ENCODE measurements at places on chromosomes 6 and 20.
A peak's percentile ranks its signal among the peaks of the same experiment; 100 is the strongest.

- no peak for DNase-seq
Observed at GRCh38 chr6:11292091-11292490, 59.6 kb upstream of the NEDD9 start.

GRCh38 chr6:4157506-4157905 lies 22.1 kb upstream of the ECI2 start:
- DNase-seq, result no peak

- no peak for DNase-seq
Observed at GRCh38 chr6:13272131-13273046, 55.9 kb downstream of the TBC1D7 start.

GRCh38 chr6:154140743-154141142 lies 101.7 kb downstream of the OPRM1 start:
- no peak for DNase-seq

DNA sequence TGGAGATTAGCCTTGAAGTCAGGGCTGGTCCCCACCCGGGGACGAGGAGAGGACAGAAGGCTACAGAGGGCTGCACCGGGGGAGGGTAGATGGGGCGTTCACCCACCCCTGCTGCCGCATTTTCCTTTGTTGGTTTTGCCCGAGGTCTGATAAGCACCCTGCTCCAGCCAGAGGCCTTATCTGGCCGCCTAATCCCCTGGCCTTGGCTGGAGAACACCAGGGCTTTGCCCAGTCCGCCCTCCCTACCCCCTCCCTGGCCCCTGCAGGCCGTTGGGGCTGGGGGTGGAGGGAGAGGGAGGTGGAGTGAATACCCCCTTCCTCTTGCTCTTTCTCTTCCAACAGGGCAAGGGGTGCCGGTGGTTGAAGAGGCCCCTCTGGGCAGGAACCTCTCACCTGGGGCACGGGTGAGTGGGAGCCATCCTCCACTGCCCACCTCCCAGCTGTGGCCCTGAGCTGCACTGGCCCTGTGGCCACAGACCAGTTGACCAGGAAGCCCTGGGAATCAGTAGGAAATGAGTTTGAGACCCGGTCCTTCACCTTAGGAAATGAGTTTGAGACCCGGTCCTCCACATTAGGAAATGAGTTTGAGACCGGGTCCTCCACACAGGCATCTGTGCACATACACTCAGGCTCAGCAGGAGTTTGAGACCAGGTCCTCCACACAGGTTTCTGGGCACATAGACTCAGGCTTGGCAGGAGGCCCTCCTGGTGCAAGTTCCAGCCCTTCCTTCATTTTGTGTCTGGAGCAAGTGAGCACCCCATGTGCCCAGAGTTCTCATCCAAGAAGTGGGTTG lies 12.0 kb upstream of the GATA5 start:
- DNase-seq, result no peak

DNA sequence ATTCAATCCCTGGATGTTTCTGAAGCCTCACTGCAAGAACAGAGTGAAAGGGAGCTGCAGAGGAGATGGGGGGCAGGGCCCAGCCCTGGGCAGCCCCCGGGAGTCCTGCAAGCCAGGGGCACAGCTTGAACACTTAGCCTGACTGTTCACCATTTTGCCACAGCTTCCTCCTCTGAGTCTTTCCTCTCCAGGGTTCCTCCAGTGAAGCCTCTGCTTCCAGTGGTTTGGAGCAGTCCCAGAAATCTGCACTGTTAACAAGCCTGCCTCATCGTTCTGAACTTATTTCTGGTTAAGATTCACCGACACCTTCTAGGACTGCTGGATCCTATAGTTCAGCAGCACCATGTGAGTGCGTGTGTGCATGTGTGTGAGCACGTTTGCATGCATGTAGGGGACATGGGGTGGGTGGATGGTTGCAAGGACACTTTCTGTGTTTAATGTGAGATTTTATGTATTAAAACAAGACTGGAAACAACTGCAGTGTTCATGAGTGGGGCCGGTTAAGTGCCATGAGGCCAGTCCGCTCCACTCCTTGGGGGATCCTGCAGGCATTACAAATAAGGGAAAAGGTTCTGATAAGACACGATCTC lies 24.6 kb downstream of the CEBPB start:
- no peak for DNase-seq

DNA sequence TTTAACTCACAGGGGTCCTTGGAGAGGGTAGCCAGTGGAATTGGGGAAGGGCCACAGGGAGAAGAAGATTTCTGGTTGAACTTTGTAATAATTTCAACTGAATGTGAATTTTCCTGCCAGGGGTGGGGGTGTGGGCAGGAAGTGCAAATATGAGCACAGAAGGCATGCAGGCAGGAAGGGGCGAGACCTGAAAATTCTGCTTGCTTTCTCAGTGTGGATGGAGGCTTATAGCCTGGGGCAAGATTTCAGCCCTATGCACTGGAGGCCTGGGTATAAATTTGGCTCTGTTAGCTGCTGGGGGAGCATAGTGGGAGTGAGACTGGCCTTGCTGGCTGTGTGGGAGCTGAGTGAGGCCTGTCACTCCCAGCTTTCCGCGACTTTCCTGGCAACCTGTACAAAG lies 54.4 kb downstream of the PERP start:
- no peak for DNase-seq

DNA sequence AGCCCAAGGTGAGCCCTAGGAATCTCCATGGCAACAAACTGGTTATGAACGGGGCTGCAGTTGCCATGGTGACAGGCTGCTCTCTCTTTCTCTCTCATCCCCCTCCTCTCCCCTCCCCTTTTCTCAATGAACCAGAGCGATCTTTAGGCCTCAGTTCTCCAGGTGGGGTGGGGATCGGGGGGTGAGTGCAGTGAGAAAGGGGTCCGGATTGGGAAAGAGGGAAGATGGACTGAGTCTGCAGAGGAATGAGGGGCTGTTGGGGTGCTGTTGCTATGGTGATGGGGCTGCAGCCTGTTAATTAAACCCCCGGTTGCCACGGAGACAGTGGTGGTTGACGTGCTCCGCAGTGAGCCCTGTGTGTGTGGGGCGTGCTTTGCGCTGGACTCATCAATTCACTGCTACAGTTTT lies 3.6 kb upstream of the SLC12A5 start:
- no peak for DNase-seq

- no peak for DNase-seq
Observed at GRCh38 chr6:150928882-150929281, 63.4 kb downstream of the MTHFD1L start.

DNA sequence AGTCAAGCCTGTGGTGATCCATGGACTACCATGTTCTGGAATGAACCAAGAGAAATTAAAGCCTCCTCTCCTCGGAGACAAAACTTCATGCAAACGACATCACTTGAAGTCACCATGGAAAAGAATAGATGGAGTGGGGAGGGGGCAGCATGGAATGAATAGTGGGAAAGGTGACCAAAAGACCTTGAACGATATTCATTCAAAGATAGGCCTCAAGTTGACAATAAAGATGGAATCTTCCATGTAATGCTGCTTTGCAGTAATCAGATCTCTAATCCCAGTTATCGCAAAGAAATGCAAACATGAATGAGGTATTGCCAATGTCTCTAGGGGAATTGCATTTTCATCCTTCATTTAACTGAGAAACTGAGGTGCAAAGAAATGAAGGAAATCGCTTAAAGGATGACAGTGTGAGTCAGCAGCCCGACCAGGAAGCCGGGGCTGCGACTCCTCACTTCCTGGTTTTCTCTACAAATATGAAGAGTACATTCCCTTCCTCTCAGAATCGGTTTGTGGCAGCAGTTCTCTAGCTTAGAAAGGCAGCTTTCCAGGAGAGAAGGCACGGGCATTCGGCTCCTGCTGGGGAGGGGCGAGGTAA lies 65.6 kb upstream of the RREB1 start:
- no peak for DNase-seq

DNA sequence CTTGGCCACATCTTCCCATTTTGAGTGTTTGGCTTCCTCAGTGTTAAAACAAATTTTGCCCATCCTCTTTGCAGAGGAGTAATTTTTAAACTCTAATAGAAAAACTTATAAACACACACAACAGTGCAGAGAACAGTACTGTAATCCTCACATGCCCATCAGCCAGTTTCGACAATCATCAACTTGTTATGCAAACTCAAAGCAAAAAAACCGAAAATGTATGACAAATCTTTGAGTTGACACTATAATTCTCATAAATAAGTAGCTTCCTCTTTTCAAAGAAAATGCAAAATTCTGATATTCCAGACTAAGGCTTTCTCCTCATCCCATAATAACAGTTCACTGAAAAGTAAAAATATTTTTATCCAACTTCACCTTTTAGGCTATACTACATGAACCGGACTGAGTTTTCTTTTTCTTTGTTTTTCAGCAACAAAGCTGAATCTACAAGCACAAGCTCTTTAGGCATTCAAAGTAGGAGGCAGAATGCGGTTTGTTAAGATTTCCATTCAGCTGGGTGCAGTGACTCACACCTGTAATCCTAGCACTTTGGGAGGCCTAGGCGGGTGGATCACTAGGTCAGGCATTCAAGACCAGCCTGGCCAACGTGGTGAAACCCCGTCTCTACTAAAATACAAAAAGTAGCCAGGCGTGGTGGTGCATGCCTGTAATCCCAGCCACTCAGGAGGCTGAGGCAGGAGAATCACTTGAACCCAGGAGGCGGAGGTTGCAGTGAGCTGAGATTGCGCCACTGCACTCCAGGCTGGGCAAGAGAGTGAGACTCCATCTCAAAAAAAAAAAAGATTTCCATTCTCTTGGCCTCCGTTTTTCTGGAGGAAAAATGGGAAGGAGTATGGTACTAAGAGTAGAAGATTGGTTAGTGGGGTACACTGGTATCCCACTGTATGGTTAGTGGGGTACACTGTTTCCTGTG lies 74.8 kb downstream of the GCNT2 start:
- DNase-seq, result no peak

GRCh38 chr6:74199215-74199915 lies 503.4 kb downstream of the CD109 start:
- DNase-seq, result no peak

- DNase-seq, result no peak
Observed at GRCh38 chr6:88945415-88946008, 17.9 kb downstream of the RNGTT start.

- DNase-seq, result peak; percentile 21
Observed at GRCh38 chr6:158517581-158517980, 42.3 kb upstream of the TMEM181 start.

- DNase-seq, result no peak
Observed at GRCh38 chr20:38649275-38649891, 47.8 kb downstream of the ARHGAP40 start.

DNA sequence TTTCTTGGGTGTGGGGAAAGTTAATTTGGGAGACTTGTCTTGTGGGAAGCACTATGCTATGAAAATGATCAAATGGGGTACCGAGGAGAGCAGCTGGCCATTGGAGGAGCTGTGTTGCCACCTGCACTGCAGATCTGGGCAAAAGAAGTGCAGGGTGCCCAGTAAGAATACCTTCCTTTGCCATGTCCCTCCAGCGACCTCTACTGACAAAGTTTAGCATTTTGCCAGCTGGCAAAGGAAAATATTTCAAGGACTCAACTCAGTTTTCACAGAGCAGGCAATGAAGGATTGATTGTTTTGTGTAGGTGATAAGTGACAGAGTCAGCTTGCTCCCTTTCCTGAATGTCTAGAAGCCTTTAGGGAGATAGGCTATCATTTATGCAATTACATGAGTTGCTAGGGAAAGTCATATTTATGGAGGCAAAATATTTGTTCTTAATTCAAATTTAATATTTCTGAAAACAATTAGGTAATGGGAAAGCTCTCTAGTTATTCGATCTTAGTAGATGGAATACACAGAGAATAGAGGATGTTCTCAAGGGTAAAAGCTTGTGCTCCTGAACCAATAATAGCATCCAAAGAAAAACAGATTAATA lies 118.4 kb downstream of the FARS2 start:
- DNase-seq, result peak; percentile 2

GRCh38 chr20:39871013-39871412 lies 818.0 kb downstream of the MAFB start:
- no peak for DNase-seq

DNA sequence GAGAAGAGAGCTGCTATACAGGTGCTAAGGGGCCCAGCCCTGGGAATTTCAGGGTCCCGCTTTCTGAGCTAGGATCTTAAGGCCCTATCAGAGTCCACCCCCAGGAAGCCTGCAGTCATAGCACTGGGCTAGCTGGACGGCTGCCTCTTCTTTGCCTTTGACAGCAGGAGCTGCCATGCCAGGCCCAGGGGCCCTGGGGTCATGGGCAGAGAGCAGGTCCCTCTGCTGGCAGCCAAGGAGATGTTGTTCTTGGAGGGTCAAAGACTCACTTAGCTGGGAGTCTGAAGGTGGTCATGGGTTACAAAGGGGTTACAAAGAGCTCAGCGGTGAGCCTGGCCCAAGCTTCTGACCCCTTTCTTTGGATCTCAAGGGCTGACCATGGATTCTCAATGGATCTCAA lies 52.7 kb downstream of the RPP21 start:
- DNase-seq, result no peak

DNA sequence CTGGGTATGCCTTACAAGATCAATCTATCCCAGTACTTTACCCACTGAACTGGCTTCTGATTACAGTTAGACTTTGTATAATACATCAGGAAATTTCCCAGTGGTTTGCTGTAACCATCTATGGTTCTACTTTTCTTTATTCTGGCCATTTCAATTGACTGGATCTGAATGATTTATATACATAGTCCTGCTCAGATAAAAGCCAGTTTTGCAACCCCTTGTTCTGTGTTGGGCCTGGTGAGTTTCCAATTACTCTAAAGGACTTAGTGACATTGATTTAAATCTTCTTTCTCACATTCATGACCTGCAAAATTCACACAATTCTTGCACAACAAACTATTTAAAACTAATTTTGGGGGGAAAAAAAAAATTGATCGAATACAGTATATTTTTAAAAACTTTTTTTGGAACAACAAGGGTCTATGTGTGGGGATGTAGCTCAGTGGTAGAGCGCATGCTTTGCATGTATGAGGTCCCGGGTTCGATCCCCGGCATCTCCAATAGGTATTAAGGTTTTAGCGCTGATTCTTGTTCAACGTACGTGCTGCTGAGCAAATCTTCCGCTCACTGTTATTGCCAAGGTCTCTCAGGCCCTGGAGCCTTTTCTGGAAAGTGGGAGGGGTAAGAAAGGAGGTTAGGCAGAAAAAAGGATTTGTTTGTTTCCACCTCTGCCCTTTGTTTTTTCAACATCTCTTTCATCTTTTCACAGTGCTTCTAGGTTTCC lies 117.5 kb downstream of the GPX5 start:
- no peak for DNase-seq

DNA sequence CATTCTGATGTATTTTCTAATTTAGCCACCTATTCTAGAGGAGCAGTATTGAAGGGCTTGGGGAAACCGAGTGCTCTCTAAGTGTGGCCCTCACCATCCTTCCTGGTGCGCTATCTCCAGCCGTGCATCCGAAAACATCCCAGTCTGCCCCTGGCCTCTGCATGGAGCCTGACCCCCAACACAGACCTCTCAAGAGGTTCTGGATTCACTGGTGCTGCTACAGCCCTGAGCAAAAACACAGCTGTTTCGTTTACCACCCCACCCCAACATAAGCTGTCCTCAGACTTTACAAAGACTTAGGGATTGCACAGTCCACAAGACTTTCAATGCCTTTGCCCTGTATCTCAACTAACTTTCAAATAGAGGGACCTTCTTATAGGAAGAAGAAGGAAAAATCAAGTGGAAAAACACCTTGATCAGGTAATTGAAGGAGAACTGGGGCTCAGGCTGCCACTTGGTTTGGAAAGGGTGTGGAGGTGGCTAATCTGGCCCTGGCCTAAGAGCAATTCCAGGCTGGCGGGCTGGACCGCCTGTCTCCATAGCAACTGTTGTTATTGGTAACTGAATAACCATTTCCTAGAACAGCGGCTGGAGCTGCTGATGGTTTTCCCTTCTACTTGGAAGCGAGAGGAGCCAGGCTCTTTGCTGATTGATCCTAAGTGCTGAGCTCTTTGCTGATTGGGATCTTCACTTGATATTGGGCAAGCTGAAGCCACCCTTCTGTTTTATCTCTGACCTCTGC lies 90.2 kb upstream of the TOX2 start:
- DNase-seq, result no peak

GRCh38 chr6:160995271-160995670 lies 3.7 kb downstream of the MAP3K4 start:
- no peak for DNase-seq
